ENCODE measurements at places on chromosomes 1 and 21. TPM values are rescaled to one million over a fixed set of nuclear protein-coding genes. Genes with fewer than 3 reads are reported as not detected.

GRCh38 chr21:34715518-34715917, 46.7 kb downstream of the CLIC6 start:
- H3K27ac ChIP-seq: no peak overlapping the region
- no peak overlapping the region for H3K4me3 ChIP-seq
- no peaks in the 10 kb centered on the region for H3K4me1 ChIP-seq
- H3K36me3 ChIP-seq: no peaks in the 10 kb centered on the region
- no peak for DNase-seq

- no peak for DNase-seq
- H3K36me3 ChIP-seq: no peaks in the 10 kb centered on the region
Measured at GRCh38 chr1:99645699-99646531, at the start of gene PALMD. Gene PALMD (plus strand): TSS chr1:99646113. CDS start chr1:99646318, 205 bp downstream.

The HCRTR1 gene
- polyA plus RNA-seq: not detected

DNA sequence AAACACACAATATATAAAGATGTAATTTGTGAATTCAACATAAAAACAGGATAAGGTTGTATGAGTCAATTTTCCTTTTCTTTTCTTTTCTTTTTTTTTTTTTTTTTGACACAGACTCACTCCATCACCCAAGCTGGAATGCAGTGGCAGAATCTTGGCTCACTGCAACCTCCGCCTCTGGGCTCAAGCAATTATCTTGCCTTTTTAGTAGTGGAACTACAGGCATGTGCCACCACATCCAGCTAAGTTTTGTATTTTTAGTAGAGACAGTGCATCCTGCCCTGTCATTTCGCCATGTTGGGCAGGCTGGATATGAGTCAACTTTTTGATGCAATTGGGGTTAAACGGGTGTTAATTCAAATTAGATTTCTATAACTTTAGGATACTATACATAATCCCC, 10.3 kb upstream of the SPRR2B start:
- H3K27ac ChIP-seq: no peak overlapping the region
- DNase-seq: no peak
- H3K4me1 ChIP-seq: no peaks in the 10 kb centered on the region
- peaks cover 22% of the 10 kb centered on the region for H3K27me3 ChIP-seq
